ENCODE measurements at places on chromosomes 7 and 10. TPM values are rescaled to one million over a fixed set of nuclear protein-coding genes. Genes with fewer than 3 reads are reported as not detected.

DNA sequence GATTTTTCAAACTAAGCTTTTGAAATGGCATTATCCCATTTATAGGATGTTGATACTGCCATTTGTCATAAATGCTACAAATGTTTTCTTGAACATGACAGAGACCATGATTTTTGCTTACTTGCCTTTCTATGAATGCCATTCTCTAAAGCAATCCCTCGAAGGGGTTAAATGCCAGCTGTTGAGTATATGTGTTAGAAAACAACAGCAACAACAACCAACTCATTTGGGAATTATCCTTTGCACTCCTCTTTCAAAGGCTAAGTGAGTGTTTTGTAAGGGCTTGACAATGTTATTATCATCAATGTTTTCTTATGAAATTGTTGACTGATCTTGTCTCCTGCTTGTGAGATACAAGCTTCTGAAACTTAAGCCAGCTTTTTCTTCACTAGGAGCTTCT is 529.4 kb downstream of the SORCS3 start:
- DNase-seq, result no peak

- no peak for DNase-seq
Observed at GRCh38 chr10:21076381-21076780, 179.3 kb upstream of the NEBL start.

DNA sequence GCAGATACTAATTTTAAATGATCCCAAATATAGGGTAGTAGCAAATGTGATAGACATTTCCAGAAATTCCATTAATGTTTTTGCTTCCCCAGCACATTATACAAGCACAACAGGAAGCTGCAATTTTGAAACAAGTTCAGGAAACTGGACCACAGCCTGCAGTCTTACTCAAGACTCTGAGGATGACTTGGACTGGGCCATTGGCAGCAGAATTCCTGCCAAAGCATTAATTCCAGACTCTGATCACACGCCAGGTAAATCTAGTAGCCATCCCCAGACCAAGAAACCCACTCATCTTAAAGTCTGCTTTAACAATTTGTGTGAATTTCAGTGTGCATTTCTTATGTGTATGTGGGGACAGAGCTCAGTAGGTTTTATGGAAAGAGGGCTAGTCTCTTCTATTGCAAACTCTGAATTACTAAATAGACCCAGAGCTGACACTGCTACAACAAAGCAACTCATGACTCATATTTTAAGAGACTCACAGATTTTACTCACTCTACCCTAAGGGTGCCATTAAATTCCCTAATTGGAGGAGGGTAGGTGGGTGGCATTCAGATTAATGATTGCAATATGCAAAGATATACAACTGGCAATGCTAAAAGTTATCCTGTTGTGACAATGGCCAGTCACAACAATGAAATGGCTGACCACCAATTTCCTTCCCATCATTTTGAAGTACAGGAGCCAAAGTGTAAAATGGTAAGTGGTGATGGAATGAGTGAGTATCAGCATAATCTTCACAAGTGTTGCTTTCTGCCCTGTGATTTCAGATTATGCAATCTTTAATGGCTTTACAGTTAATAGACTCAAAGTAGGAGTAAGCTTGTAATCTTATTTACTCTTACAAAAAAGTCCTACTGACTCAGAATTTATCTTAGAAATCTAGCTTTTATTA is 317.6 kb upstream of the PLXDC2 start:
- no peak for DNase-seq

DNA sequence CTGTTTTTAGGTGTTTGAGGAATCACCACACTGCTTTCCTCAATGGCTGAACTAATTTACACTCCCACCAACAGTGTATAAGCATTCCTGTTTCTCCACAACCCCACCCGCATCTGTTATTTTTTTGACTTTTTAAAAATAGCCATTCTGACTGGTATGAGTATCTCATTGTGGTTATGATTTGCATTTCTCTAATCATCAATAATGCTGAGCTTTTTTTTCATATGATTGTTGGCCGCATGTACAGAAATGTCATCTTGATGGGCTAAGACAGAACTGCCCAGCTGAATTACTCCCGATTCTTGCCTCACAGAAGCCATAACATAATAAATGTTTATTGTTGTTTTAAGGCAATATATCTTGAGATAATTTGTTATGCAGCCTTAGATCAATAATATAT is 93.1 kb upstream of the DKK1 start:
- DNase-seq, result no peak

TMEM176B gene
- not detected for total RNA-seq

GRCh38 chr7:1992554-1992953 is 240.2 kb downstream of the MAD1L1 start:
- DNase-seq, result no peak

- no peak for DNase-seq
Observed at GRCh38 chr7:128876978-128877755, 14.5 kb downstream of the ATP6V1F start.

DNA sequence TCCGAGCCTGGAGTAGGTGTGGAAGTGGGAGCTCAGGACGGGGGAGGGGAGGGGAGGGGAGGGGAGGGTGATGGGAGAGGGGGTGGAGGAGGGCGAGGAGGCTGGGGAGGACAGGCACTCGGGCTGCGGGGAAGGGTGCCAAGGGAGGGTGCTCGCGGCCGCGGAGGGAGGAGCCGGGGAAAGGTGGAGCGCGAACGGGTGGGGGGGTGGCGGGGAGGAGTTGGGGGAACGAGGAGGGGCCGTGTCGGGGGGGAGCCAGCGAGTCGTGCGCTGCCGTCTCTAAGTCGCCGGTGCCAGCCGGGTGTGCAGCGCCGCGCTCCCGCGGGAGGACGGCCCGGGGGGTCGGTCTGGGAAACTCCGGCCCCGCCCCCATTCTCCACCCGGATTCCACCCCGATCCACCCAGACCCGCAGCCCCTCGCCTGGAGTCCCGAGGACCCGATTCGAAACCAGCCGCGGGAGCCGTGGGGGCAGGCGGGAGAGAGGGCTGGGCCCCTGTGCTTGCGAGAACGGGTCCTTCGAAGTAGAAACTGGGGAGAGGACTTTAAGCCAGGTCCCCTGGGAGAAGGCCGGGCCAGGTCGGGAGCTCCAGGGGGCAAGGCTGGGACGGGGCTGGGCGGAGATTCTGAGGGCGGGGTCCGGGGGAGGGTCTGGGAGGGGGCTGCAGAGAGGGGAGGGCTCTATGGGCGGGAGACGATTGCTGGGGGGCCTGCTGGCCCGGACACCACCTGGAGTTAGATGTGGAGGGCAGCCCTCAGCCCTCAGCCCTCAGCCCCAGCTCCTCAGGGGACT is at the start of gene ZNF467:
TSS of gene ZNF467 (minus strand) at position 143 of the 791 bp plus-strand sequence. CDS start 2,556 bp downstream, outside the sequence.
- DNase-seq, result no peak

LRRC4 gene
- not detected for total RNA-seq

DNA sequence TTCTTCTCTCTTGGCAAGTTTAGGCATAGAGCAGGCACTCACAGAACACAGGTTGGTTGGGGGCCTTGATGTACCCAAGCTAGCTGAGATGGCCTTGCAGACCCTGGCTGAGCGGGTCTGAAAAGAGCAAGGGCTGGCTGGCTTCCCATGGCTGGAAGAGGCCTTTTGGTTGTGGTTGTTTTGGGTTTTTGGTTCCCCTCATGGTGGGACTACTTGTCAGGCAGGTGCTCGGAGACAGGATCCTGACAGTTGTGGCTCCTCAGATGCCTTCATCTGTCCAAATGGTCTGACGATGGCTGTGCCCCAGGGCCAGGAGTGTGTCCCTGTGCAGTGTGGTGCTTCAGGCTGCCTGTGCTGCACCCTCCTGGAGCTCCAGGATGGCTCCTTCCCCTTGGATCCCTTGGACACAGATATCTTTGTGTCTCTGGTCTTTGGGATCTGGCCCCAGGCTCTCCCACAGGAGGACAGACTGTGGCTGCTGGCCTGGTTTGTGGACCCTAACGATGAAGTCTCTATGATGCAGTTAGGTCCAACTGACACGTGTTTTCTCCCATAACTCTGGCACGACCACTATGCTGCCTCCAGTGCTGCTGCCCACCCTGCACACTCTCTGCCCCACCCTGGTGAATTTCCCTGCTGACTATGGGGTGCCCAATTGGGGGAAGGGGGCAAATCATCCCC is 321.5 kb upstream of the ZNF32 start:
- DNase-seq, result no peak

C7orf33 gene
- not detected for total RNA-seq

GRCh38 chr7:108104324-108104723 is 25.8 kb downstream of the LAMB4 start:
- no peak for DNase-seq

UBE2D4 gene
- total RNA-seq, result 15.4 TPM

GRCh38 chr10:53841483-53842145 is 959.4 kb downstream of the PCDH15 start:
- no peak for DNase-seq

CASD1 gene
- total RNA-seq, result 13.3 TPM

AGR2 gene
- 3.5 TPM for total RNA-seq

GRCh38 chr10:71999360-72000072 is 35.3 kb downstream of the CHST3 start:
- DNase-seq, result no peak

ADAM22 gene
- total RNA-seq, result 0.61 TPM

- DNase-seq, result no peak
Observed at GRCh38 chr10:10797513-10797912, 220.2 kb upstream of the CELF2 start.

- no peak for DNase-seq
Observed at GRCh38 chr10:110792476-110793125, 79.1 kb upstream of the PDCD4 start.

DNA sequence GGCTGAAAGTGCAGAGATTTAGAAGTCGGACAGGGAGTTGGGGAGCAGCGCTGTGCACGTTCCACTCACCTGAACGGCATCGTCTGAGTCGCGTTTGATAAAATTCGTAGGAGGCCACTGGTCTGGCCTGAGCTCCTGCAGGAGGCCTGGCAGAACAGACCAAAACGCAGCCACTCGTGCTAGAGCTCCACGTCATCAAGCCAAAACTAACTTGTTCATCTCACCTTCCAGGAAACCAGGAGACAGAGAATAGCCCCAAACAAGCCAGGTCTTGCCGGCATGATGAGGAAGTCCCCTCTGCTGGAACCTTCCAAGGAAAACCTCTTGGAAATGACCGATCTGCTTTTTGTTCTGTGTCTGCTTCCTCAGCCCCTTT is 43.4 kb upstream of the DNAJB6 start:
- DNase-seq, result no peak

DNA sequence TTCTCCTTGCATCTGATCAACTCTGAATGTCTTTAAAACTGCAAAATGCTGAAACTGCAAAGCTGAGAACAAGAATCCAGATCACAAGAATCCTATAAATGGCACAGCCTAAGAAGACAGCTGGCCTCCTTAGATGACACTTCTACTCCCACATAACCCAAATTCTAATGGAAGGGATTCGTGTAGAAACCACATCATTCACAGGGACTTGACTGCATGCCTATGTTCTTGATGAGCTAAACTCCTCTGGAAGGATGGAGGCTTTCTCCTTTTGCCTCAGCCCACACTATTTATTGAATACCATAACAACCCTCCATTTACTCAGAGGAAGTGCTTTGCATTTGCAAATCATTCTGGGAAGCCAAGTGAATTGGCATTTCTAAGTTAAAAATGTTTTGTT is 252.5 kb upstream of the VWC2 start:
- no peak for DNase-seq

GRCh38 chr7:2008936-2009540 is 223.7 kb downstream of the MAD1L1 start:
- no peak for DNase-seq

DNA sequence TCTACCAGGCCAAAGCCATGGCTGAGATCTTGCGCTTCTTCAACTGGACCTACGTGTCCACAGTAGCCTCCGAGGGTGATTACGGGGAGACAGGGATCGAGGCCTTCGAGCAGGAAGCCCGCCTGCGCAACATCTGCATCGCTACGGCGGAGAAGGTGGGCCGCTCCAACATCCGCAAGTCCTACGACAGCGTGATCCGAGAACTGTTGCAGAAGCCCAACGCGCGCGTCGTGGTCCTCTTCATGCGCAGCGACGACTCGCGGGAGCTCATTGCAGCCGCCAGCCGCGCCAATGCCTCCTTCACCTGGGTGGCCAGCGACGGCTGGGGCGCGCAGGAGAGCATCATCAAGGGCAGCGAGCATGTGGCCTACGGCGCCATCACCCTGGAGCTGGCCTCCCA is 142.7 kb downstream of the GRM3 start:
- no peak for DNase-seq

DNA sequence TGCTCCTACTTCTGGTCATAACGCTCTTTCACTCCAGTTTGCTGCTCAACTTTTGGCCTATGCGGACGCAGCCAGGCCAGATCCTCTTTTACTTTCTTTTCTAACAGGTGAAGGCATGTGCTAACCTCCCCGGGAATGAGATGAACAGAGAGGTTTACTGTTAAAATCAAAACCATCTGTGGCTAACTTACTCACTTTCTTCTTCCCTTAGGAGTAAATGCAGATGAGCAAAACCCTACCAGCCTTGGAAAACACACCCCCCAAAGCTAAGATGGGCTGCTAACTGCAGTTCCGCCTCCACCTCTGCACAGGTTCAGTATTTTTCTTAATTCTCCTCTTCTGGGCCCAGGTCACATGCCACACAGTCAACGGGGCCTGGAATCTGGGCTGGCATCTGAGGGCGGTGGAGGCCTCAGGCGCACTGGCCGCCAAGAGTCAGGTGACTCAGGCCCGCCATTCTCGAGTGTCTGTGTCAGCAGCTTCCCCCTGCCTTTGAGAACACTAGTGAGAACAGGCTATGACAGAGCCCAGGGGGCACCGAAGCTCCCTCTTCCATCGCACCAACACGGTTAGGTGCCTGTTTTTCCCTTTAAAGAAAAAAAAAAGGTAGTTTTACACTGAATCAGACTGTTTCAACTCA is 11.1 kb downstream of the FAM53B start:
- DNase-seq, result no peak

DNA sequence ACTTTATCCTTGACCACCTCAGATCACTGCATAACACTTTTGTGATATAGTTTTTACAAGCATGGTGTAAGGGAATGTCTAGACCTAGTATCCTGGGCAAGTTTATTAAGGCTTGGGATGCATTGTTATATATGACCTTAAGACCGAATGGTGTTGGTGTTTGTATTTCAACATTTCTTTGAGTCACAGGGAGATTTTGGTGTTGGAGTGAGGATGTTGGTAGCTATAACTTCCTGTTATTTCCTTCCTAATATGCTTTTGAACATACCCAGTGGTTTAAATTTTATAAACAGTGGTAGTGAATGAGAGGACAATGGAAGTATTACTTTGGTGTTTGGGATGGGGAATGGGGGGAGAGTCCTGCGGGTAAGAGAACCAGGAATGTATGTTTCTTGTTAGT is 2.6 kb downstream of the EXOC4 start:
- no peak for DNase-seq

NYAP1 gene
- 3.6 TPM for total RNA-seq

OR6V1 gene
- not detected for total RNA-seq

All from Caki2 (cell line).